CD4-positive, alpha-beta T cell treated with Interleukin-4 for 4 hours (primary cell): ENCODE measurements at places on chromosomes 11 and 22.

DNA sequence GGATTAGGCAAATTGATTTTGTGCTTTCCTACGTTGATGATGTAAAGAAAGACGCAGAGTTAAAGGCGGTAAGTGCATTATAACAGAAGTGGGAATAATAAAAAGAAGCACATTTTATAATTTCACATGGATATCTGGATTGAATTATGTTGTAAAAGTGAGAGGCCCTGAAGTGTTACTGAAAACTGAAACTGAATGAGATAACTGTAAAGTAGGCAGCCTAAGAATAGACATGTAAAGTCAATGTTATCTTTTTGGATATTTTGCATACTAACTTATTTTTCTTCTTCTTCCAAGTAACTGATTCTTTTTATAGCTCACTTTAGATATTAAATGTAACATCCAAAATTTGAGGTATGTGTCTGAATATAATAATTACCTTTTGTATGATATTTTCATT is 28.3 kb downstream of the ANO5 start:
- DNase-seq: no peak

DNA sequence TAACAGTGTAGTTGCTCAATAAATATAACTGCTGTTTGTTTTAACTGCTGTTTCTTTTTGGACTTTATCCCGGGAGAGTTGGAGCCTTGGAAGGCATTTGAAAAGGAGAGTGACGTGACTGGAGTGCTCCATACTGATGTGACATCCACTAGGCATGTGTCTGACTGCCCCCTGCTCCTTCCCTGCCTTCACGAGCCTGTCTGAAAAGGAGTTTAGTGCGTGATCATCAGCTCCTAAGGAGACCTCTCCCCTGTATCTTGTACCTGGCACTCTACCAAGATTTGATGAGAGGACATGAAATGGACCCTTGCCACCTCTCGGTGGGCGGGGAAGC is 22.9 kb downstream of the ZBTB16 start:
- DNase-seq: no peak

GRCh38 chr11:107804971-107805370 is 53.6 kb downstream of the SLC35F2 start:
- no peak for DNase-seq

GRCh38 chr11:76806608-76807205 is 23.6 kb downstream of the TSKU start:
- no peak for DNase-seq

DNA sequence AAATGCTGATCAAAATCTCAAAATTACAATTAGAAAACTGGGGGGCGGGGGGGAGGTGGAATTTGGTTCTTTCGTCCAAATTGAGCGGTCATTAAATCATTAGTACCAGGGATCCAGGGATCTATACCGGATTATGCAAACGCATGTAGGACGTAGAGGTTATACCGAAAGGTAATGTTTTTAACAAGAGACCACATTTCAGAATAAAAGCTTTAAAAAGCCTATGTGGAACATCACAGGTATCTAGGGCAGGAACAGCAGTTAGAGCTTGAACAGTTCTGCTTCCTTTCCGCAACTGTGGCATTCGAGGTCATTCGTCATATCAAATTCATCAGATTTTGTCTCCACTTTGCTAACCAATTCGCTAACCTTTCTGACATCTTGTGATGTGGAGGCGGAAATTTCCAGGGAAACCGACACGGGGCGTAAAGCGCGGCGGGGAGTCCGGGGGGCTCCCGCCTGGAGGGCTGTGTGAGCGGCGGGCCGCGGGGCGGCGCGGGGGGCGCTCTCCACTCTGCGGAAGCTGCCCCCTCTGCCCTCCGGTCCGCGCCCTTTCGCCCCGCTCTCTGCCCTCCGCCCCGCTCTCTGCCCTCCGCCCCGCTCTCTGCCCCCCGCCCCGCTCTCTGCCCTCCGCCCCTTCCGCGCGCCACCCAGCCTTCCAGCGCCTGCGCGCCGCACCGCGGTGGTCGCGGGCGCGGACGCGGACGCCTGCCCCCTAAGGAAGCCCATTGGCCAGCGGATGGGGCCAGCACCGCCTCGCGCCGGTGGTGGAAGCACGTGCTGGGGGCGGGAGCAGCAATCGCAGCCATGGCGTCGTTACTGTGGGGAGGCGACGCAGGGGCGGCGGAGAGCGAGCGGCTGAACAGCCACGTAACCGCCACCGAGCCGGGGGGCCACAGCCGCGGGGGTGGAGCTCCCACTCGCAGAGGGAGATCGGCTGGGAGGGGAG is at the start of gene DDX25:
DDX25 (plus strand) TSS at position 798 of the 949 bp plus-strand sequence; CDS start at position 808, 10 bp downstream.
- DNase-seq: no peak
